ENCODE measurements at places on chromosomes 6 and 20. TPM values are rescaled to one million over a fixed set of nuclear protein-coding genes. Genes with fewer than 3 reads are reported as not detected.
A peak's percentile ranks its signal among the peaks of the same experiment; 100 is the strongest.

- H3K4me1 ChIP-seq: peaks cover 44% of the 10 kb centered on the region
- no peaks in the 10 kb centered on the region for H3K27me3 ChIP-seq
- peak overlapping the region; percentile 67 for H3K27ac ChIP-seq
- no peak overlapping the region for H3K4me3 ChIP-seq
- no peak for DNase-seq
Observed at GRCh38 chr6:82083646-82084045, 163.9 kb downstream of the IBTK start.

GRCh38 chr6:111717621-111718020 lies 111.9 kb upstream of the TRAF3IP2 start:
- H3K27ac ChIP-seq: no peak overlapping the region
- H3K4me3 ChIP-seq: no peak overlapping the region
- peaks cover 9% of the 10 kb centered on the region for H3K4me1 ChIP-seq
- no peak for DNase-seq
- H3K27me3 ChIP-seq: no peaks in the 10 kb centered on the region

DNA sequence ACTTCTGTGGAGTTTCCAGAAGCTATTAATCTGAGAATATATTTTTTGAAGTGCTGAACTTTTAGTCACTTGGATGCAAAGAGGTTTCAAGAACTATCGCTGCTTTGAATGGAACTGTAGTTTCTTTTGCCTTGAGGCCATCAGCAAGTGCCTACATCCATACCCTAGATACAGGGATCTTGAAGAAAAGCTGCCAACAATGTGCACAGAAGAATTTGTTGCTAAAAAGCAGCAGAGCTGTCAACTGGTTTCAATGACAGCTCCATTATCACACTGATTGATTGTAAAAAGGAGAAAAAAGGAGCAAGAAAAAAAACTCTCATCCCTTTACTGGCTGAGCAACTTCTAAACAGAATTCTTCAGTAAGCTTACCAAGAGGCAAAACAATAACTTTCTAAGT lies 251.0 kb upstream of the NRSN1 start:
- no peak for DNase-seq
- no peaks in the 10 kb centered on the region for H3K4me1 ChIP-seq
- no peak overlapping the region for H3K27ac ChIP-seq
- no peaks in the 10 kb centered on the region for H3K36me3 ChIP-seq
- H3K27me3 ChIP-seq: peaks cover 7% of the 10 kb centered on the region
- no peak overlapping the region for H3K4me3 ChIP-seq

DNA sequence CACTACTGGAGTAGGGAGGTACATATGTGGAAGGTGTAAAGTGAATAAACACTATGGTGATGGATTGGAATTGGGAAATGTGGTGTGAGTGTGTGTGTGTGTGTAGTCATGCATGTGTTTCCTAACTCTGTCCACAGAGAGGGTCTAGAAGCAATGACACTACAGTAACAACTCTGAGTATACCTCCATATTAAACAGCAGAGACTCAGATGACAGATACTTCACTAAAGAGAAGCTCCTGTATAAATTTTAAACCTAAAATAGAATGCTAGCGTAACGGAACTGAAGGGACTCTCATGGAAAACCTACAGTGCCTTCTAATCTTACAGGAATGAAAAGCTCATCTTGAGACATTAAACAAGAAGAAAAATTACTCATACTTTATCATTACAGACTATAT lies 150.5 kb downstream of the SLC16A10 start:
- no peaks in the 10 kb centered on the region for H3K27me3 ChIP-seq
- H3K27ac ChIP-seq: no peak overlapping the region
- no peaks in the 10 kb centered on the region for H3K36me3 ChIP-seq
- DNase-seq: no peak
- H3K4me1 ChIP-seq: no peaks in the 10 kb centered on the region
- no peak overlapping the region for H3K4me3 ChIP-seq

- no peaks in the 10 kb centered on the region for H3K4me1 ChIP-seq
- H3K36me3 ChIP-seq: no peaks in the 10 kb centered on the region
- no peaks in the 10 kb centered on the region for H3K27me3 ChIP-seq
- H3K27ac ChIP-seq: no peak overlapping the region
- DNase-seq: no peak
- H3K4me3 ChIP-seq: no peak overlapping the region
Observed at GRCh38 chr6:161434350-161434749, 160.5 kb upstream of the AGPAT4 start.

DNA sequence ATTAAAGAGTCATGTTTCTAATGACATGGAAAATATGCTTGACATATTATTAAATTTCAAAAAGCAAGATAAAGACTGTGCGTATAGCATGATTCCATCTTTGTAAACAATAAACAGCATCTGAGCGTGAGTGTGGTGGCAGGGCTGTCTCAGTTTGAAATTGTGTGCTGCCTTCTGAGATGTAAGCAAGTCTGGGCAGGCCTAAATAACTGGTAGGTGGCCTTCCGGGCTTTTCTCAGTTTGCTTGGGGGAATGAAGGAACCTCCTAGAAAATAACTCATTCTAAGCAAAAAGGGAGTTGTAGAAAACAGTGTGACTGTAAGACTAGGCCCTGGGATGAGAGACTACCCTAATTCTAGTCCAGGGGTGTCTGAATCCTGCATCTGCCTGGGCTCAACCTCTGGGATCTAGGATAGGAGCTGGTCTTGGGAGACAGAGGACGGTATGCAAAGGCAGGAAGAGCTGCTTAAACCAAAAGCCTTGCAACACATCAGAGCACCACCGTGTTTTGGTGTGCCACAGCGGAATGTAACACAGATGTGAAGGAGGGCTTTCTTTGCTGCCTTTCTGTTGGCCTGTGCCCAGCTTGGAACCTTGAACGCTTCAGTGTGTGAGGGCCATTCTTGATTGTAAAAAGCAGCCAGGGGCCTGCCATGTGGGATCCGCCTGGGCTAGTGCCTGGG lies 63.5 kb upstream of the L3MBTL3 start:
- peak; percentile 41 for DNase-seq
- H3K4me1 ChIP-seq: no peaks in the 10 kb centered on the region
- H3K36me3 ChIP-seq: no peaks in the 10 kb centered on the region
- H3K4me3 ChIP-seq: no peak overlapping the region
- H3K27ac ChIP-seq: peak overlapping the region; percentile 44

DNA sequence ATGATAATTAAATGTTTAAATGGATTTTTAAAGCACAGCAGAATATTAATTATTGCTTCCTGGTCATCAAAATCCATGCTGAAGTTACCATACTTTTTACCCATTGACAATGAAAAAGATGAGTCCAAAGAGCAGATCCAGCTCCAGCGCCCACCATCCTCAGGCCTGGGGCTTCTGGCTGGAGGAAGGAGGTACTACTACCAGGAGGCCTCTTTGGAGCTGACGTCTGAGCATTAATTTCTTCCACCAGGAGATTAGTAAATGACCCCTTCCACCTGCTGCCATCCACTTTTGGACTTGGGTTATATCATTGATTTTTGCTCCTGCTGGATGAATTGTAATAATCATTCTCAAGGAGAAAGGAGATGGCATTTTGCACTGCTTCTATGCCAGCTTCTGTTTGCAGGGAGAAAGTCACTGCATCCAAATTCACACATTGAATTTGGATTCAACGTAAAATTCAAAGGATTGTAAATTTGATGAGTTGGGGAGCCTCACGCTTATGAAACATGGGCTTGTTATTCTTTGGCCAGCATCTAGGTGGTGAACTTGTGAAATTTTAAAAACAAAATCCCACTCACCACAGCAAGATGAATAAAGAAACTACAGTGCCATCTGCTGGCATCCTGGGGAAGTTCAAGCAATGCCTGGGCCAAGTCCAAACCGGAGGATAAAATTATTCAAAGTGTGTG lies 121.8 kb downstream of the SASH1 start:
- no peaks in the 10 kb centered on the region for H3K27me3 ChIP-seq
- H3K36me3 ChIP-seq: no peaks in the 10 kb centered on the region
- no peak overlapping the region for H3K4me3 ChIP-seq
- no peak overlapping the region for H3K27ac ChIP-seq
- no peaks in the 10 kb centered on the region for H3K4me1 ChIP-seq
- peak; percentile 80 for DNase-seq

DNA sequence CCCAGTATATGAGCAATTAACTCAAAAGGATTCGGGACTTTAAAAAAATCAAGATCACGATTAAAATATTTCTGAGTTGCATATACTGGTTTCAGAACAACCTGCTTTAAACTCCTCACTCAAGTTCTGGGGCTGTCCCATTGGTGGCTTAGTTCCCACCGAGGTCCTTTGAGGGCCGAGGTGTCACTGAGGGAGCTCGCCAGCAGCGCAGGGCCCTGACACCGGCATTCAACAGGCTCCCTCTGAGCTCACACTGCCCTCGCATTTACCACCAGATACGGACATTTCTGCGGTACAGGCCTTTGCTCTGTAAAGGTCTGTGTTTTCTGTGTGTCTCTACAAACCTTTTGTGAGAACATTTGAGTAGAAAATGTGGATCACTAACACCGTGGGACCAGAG lies 24.4 kb upstream of the BNIP5 start:
- no peak overlapping the region for H3K4me3 ChIP-seq
- H3K27ac ChIP-seq: no peak overlapping the region
- H3K36me3 ChIP-seq: no peaks in the 10 kb centered on the region
- DNase-seq: no peak

DNA sequence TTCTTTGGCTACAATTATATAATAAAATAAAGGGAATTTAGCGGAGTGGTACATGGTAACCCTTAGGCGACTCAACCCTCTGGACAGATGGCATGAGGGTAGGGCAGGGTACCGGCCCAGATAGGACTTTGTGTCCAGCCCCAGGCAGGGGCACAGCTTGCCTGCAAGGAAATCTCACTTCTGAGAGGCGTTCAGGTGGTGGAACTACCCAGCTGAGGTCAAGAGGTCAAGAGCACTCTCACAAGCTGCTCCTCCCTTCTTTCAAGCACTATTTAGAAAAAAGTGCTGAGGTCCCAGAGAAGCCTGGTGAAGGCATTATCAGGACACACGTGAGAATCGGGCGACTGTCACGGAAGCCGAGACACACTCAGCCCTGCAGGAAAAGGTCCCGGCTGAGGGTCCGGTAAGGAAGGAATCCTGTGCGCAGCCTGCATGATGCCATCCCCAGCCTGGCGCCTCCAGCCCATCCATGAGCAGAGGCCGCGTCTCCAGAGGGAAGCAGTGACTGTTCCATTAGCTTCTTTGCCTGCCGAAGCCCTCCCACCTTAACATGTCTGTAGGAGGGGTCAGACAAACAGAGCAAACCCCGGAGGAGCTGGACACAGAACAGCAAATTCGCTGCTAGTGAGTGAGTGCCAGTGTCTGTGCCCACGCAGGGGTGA lies 54.8 kb downstream of the WDR27 start:
- H3K27ac ChIP-seq: no peak overlapping the region
- no peak for DNase-seq
- H3K27me3 ChIP-seq: no peaks in the 10 kb centered on the region
- no peaks in the 10 kb centered on the region for H3K4me1 ChIP-seq

The TREM2 gene
- not detected for total RNA-seq

The CSNK2B gene
- total RNA-seq: 253 TPM
